Activated CD4-positive, alpha-beta T cell treated with anti-CD3 and anti-CD28 coated beads, Interleukin-2, amount 50 U/mL, for 4 hours (primary cell): ENCODE measurements at places on chromosomes 6 and 20.

DNA sequence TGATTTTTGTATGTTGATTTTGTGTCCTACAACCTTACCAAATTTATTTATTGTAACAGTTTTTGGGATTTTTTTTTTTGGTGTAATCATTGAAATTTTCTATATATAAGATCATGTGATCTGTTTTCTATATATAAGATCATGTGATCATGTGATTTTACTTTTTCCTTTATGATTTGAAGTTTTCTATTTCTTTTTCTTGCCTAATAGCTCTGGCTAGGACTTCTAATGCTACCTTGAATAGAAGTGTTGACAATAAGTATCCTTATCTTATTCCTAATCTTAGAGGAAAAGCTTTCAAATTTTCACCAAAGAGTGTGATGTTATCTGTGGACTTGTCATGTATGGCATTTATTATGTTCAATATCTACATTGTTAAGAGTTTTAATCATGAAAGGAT, 69.7 kb downstream of the TNFAIP3 start:
- DNase-seq = no peak

- no peak for DNase-seq
These were observed 27.1 kb upstream of the EMILIN3 start for GRCh38 chr20:41393705-41394066.

DNA sequence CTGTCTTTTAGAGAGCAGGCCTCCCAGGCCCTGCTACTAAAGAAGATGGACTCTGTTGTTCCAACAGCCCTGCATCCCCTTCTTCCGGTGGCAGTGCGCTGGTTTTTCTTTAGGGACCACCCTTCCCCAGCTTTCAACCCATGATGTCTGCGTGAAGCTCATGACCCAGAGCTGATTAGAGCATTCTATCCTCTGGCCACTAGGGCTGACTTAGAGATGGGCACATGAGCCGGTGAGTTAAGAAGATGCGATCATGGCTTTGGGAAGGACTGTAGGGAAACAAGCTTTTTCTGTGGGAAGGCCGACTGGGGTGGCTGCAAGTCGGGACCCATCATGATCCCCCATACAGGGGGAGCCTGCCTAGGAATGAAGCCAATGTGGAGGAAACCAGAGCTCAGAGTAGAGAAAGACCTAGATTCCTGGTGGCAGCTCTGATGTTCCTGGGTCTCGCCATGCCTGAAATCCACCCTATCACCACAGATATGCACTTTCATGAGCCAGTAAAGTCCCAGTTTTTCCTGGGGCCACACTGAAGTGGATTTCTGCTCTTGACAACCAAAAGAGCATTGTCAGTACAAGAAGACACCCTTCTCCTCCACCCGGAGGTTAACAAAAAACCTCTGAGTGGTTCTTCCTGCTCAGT, 29.1 kb upstream of the STX16 start:
- no peak for DNase-seq

GRCh38 chr6:18412068-18412467, 24.9 kb downstream of the RNF144B start:
- no peak for DNase-seq

- no peak for DNase-seq
These were observed 4.6 kb downstream of the NCOA3 start for GRCh38 chr20:47506335-47506734.

DNA sequence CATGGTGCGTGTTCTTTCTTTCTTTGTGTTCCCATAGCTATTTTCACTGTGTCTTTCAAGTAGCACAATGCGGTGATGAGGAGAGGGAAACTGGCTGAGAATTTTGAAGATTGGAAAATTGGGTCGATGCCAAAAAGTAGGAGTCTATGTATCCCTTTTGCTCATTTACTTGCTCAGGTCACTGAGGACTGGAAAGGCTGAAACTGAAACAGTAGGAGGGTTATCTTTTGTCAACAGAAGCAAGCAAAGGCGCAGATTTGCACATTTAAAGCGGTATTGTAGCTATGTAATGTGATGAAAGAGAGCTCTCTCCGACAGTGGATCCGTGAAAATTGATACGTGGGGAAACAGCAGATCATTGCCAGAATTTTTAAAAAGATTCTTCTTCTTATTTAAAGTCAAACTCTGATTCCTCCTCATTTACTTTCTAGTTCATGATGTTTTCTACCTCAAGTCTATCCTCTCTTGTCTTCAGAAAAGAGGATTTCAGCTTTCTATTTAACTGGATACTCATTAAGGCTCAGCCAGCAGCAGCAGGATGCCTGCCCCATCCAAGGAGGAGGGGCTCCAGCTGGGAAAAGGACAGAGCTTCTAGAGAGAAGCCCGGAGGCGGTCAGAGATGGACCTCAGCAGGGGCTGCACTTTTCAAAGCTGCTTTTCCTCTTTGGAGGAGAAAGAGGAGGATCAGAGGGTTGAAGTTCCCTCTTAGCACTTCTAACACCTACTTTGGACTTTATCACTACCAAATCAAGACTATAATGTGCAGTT, 15.9 kb upstream of the FYN start:
- DNase-seq = no peak

DNA sequence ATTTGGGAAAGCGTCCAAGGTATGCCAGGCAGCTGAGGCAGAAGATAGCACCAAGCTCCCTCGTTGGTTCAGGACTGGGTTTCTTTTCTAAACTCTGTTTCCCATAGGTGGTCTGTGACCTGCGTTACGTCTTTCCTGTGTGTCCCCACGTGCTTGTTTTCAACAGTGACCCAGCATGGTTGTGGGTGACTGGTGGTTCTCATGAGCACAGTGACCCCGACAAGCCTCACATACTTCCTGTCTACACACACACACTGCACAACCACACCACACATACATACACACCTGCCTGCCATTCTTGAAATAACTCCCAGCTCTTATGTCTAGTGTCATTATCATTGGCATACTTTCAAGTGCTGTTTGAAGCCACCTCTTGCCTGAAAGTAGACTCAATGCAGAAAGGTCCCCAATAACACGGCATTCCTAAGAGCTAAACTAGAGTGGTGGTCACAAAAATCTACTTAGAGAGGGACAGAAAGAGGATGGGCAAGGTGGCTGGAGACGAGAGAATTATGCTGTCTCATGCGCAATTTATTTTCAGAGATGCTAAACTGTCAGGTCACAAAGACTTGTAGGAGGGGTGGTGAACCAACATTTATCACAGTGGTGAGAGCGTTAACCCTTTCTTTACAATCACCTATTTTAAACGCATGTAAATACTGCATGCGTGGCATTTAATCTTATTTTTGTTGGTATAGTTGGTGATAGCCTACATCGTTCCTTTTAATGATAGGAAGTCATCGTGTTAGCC, 66.7 kb downstream of the GCNT2 start:
- DNase-seq = no peak

- no peak for DNase-seq
These were observed 339.2 kb upstream of the JAG1 start for GRCh38 chr20:11012975-11013374.

- no peak for DNase-seq
These were observed 124.2 kb upstream of the PTPN1 start for GRCh38 chr20:50385733-50386640.

GRCh38 chr6:41670703-41671360, 32.6 kb downstream of the MDFI start:
- DNase-seq = no peak
